ENCODE measurements at places on chromosomes 2 and 18.

DNA sequence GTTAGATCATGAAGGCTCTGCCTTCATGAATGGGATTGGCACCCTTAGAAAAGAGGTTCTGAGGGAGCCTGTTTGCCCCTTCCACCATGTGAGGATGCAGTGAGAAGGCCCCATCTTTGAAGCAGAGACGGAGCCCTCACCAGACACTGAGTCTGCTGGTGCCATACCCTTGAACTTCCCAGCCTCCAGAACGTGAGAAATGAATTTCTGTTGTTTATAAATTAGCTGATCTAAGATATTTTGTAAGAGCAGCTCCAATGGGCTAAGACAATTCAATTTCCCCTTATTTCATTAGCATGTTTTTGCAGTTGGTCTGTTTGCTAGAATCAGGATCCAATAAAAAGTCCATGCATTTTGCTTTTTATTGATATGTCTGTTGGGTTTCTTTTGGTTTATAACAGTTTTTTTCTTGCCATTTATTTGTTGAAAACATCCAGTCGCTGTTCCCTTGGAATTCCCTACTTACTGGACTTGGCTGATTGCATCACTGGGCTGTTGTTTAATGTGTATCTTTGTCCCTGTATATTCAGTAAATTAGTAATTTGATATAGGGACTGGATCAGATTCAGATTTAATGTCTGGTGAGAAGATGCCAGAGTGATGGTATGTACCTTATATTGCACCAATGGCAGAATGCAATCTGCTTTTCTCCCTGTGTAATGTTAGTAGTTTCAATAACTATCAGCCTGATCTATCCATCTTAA lies 24.0 kb upstream of the GREB1 start:
- no peak for DNase-seq

DNA sequence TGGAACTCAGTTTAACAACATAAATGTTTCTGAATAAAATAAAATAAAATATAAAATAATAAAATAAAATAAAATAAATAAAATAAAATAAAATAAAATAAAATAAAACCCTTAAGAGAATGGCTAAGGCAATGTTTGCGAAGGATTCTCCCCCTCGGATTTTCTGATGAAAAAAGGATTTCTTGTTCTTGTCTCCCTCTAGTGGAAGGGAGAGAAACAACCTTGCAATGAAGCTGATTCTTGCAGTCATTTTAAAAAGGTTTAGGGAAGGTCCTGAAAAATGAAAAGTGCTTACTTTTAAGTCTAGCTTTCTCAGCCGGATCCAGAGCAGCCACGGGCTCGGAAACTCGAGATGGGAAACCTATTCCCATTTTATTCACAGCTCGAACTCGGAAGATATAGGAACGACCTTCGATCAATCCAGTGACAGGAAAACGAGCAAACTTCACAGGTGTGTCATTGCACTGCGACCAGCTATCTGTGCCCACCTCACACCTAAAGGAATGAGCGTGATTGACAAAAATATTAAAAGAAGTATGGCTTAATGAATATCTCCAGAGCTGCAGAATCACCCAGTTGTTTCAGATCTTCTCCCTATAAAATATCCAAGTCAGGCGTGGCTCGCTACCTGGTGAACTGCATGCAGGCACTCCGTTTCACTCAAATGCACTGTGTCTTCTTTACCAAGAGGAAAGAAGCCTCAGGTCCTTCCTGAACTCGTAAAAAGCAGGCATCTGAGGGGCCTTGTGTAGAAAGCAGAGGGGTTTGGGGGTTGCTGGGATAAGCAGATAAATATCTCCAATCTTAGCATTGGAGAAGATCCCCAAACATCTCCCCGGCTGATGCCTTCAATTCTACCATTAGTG lies 68.1 kb downstream of the MYOM1 start:
- DNase-seq: no peak

DNA sequence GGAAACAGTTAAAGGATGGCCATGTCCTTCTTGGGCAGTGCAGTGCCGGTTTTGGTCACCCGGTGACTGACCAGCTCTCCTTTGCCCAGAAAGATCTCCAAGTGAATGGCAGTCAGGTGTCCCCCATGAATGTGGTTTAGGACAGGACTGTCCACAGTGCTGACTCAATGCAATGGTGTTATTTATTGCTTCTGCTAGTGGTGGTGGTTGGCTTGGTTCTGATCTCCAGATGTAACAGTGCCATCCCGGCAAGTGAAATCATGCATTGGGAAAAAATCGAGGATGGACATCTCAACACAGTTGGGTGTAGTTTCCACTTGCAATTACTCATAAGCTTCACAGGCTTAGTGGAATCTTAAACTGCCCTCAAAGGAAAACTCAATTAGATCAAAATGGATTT lies 81.9 kb downstream of the TGOLN2 start:
- no peak for DNase-seq

GRCh38 chr18:26511339-26512071 lies 36.8 kb downstream of the KCTD1 start:
- no peak for DNase-seq

GRCh38 chr2:120855855-120856405 lies 120.3 kb downstream of the GLI2 start:
- no peak for DNase-seq

GRCh38 chr2:85851253-85852151 lies 37.3 kb downstream of the ST3GAL5 start:
- no peak for DNase-seq

DNA sequence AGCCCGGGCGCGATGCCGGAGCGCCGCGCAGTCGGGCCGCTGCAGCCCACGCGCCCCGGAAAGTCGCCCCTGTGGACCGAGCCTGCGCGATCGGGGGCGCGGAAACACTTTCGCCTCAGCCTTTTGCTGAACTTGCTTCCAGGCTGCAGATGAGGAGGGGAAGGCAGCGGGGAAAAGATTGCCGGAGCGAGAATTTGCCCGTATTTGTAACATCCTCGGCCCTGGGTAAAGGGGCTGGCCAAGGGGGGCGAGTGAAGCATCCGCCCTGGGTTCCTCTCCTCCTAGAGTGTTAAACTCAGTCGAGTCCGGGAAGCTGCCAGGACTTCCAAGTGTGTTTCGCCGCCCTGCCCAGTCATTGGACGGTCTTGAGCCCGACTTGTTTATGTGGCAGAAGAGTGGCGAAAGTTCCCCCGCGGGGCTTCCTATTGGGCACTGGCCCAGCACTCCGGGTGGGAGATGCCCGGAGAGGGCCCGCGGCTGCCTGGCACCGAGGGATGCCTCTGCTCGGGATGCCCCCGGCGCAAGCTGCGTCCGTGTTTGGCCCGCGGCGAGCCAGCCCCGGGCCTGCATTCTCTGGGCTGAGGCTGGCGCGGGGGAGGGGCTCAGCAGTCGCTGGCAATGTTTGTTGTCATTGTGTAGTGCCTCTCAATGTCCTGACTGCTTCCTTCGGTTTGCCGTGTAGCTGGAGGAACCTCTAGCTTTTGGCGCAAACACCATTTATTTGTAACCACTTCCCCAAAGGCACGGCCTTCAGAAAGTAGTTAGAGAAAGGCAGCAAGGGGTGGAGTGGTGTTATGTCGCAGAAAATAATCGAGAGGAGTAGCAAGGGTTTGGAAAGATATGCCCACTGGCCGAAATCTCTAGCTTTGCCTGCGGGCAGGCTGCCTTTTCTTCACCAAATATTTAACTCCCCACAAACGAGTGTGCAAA lies 1.1 kb downstream of the CYBRD1 start:
- no peak for DNase-seq

DNA sequence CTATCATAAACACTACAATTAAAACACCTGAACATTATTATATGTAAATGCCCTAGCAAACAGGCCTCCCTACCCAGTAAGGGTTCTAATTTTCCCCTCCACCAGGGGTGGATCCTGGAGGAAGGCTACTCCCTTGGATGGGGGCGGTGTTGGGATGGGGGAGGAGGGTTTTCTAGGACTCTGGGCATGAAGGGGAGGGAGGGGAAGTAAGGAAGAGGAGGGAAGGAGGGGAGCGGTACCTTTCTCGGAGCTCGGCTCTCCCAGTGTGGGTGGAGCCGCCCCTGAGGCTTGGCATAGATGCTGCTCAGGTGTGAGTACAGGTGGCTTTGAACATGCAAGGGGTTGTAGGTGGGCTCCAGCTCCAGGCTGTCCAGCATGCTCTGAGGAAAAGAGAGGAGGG lies 5.4 kb downstream of the DOK1 start:
- no peak for DNase-seq

GRCh38 chr2:102790091-102790455 lies 28.2 kb downstream of the TMEM182 start:
- no peak for DNase-seq

DNA sequence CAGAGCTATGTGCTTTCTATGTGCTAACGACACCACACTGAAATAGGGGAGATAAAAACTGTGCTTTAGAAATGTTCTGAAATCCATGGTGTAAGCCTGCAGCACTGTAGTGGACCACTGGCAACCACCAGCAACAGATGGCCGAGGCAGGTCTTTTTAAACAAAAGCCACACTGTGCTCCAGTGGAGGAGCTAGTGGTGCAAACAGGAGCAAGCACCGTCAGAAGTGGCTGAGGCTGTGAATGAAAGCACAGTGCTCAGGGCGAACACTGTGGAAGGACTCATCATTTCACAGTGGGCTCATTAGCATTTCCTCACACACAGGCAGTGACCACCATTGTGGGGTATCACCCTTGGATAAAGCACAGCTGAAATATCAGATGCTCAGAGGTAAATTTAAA lies 22.9 kb upstream of the MTX2 start:
- DNase-seq: no peak
